ENCODE measurements at places on chromosomes 5 and 9.

- no peaks in the 10 kb centered on the region for H3K27me3 ChIP-seq
- peaks cover 7% of the 10 kb centered on the region for H3K4me1 ChIP-seq
- no peaks in the 10 kb centered on the region for H3K36me3 ChIP-seq
- no peak for DNase-seq
- no peak overlapping the region for H3K27ac ChIP-seq
Observed at GRCh38 chr9:136019681-136020060, 58.5 kb upstream of the UBAC1 start.

DNA sequence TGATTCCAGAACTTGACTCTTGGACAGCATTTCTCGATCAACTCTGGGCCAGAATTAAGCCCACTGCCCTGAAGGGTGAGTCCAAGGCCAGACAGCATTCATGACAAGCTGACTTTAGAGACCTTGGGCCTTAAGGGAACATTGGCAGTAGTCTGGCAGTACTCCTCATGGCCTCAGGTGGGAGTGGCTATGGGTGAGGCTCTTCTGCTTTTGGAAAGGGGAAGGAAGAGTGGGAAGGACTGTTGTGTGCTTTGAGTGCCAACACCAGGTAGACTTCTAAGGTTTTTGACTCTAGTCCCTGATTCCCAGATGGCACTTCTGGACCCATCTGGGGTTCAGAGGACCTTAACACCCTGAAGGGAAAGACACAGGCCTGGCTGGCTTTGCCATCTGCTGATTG is 530.4 kb downstream of the ACTL7B start:
- no peaks in the 10 kb centered on the region for H3K36me3 ChIP-seq
- H3K4me1 ChIP-seq, result no peaks in the 10 kb centered on the region
- no peak overlapping the region for H3K4me3 ChIP-seq

DNA sequence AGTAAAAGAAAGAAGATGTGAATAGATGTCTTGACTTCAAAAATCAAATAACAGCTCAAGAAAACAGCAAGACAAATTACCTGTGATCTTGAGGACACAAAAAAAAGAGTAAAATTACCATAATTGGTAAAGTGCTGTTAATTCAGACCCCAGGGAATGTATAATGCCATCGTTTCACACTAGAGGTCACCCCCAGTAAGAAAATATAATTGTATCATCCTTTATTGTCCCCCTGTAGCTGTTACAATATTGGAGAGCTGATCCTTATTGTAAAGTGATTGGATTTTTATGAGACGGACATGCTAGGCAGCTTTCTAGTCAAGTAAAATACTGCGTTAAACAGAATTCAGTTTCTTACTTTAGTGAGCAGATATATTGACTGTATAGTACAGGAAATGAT is 377.0 kb downstream of the TLE1 start:
- no peak overlapping the region for H3K27ac ChIP-seq
- no peaks in the 10 kb centered on the region for H3K27me3 ChIP-seq
- no peak overlapping the region for H3K4me3 ChIP-seq

- H3K4me1 ChIP-seq, result peaks cover 2% of the 10 kb centered on the region
- H3K27me3 ChIP-seq, result no peaks in the 10 kb centered on the region
- H3K36me3 ChIP-seq, result no peaks in the 10 kb centered on the region
Observed at GRCh38 chr5:54295651-54296276, 14.6 kb downstream of the ARL15 start.

GRCh38 chr5:177486256-177486655 is 11.1 kb downstream of the PDLIM7 start:
- H3K36me3 ChIP-seq, result peaks cover 13% of the 10 kb centered on the region
- no peaks in the 10 kb centered on the region for H3K27me3 ChIP-seq
- no peak for DNase-seq

DNA sequence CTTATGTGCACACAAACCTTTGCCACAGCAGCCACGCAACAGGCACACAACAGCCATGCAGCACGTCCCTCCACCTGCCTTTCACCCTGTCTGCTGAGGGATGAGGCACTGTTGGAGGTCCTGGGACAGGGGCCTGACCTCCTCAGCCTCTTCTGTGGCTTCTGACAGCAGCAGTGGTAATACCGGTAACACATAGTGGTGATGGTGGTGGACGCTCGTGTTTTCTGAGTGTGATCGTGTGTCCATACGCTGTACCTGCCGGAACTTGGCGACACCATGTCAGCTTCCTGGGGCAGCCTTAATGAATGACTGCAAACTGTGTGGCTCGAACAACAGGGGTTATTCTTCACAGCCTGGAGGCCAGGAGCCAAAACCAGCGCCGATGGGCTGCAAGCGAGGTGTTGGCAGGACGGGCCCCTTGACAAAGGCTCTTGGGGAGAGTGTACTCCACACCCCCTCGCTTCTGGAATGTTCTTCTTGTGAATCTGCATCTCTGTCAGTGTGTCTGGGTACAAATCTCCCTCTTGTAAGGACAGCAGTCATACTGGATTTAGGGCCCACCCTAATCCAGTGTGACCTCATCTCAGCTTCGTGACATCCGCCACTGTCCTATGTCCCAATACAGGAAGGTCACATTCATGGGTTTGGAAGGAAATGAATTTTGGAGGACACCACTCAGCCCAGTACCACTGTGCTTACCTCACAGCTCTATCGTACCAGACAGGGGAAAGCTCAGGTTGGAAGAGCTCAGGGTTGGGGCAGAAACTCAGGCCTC is 55.3 kb upstream of the EXOC3 start:
- no peak overlapping the region for H3K27ac ChIP-seq
- H3K36me3 ChIP-seq, result peaks cover 62% of the 10 kb centered on the region

DNA sequence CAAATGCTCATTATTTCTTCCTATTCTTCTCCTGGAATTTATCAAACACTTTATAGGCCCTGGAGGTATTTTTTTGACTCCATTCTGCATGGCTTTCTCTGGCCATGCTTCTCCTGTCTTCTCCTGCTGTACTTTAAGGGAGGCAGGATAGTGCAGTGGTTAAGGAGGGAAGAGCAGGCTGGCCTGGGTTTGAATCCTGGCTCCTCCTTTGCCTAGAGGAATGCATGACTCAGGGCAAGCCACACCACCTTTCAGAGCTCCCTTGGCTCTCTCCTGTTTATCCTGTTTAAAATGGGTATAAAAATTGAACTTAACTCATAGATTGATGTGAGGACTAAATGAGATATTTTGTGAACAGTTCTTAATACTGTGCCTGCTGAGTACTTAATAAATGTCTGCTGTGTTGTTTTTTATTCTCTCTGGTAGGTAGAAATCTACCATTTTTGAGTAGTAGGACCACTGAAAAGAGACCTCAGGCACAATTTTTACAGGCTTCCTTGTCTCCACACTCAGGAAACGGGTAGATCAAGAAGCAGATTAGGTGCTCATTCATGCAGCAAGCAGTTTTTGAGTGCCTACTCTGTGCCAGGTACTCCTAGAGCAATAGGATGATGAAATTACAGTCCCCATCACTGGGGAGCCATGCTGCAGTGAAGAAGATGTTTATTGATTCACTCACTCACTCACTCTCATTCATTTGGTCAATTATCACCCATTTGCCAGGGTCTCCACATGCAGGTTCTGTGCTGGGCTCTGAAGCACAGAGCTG is 32.7 kb upstream of the ARAP3 start:
- no peak overlapping the region for H3K4me3 ChIP-seq
- no peak overlapping the region for H3K27ac ChIP-seq
- no peaks in the 10 kb centered on the region for H3K36me3 ChIP-seq
- no peak for DNase-seq

DNA sequence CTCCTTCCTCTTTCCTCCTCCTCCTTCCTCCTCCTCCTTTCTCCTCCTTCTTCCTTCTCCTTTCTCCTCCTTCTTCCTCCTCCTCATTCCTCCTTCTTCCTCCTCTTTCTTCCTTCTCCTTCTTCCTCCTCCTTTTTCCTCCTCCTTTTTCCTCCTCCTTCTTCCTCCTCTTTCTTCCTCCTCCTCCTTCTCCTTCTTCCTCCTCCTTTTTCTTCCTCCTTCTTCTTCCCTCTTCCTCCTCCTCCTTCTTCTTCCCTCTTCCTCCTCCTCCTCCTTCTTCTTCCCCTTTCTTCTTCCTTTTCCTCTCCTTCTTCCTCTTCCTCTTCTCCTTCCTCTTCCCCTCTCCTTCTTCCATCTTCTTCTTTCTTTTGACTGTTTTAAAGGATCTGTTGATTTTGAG is 538.8 kb downstream of the TMEM38B start:
- H3K4me1 ChIP-seq, result no peaks in the 10 kb centered on the region
- H3K27me3 ChIP-seq, result no peaks in the 10 kb centered on the region
- DNase-seq, result no peak
- H3K27ac ChIP-seq, result no peak overlapping the region
- no peaks in the 10 kb centered on the region for H3K36me3 ChIP-seq

GRCh38 chr5:153463806-153464205 is 26.7 kb upstream of the GRIA1 start:
- no peak overlapping the region for H3K4me3 ChIP-seq
- H3K36me3 ChIP-seq, result no peaks in the 10 kb centered on the region
- no peaks in the 10 kb centered on the region for H3K27me3 ChIP-seq
- no peak overlapping the region for H3K27ac ChIP-seq

DNA sequence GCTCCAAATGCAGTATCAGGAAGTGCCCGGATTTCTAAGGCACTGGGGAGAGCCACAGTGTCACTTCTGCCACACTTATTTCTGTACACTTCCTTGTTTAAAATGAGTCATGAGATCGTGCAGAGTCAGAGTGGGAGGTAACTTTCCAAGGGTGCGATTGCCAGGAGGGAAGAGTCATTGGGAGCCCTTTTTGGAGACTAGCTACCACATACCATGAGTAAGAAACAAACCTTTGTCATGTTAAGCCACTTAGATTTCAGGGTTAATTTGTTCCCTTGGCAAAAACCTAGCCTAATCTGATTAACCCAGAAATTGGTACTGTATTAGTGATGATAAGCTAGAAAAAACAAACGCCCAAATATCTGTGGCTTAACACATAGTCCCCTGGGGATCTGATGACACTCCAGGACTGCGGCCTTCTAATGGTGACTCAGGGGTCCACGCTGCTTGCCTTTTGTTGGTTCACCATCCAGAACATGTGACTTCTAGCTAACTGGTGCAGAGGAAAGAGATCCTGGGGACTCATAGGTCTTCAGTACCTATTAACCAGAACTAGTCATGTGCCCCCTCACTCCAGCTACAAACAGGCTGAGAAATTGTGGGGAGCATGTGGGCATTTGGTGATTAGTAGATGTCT is 48.6 kb upstream of the TLE1 start:
- no peaks in the 10 kb centered on the region for H3K36me3 ChIP-seq
- H3K4me1 ChIP-seq, result no peaks in the 10 kb centered on the region
- DNase-seq, result no peak
- no peak overlapping the region for H3K27ac ChIP-seq

- no peak within 1 kb of the TSS for H3K4me3 ChIP-seq
- no peak for DNase-seq
- peak within 1 kb of the TSS; percentile 68 for H3K27ac ChIP-seq
- peaks cover 59% of the 10 kb centered on the region for H3K27me3 ChIP-seq
Observed at GRCh38 chr5:2751592-2752021, at the start of gene IRX2. IRX2 (minus strand) TSS chr5:2751677; CDS start chr5:2751413, 264 bp downstream.

GRCh38 chr9:125360601-125361000 is 99.0 kb downstream of the GAPVD1 start:
- DNase-seq, result no peak
- H3K4me1 ChIP-seq, result peaks cover 10% of the 10 kb centered on the region
- no peak overlapping the region for H3K27ac ChIP-seq
- peaks cover 38% of the 10 kb centered on the region for H3K36me3 ChIP-seq
- H3K4me3 ChIP-seq, result no peak overlapping the region

All from activated CD8-positive, alpha-beta memory T cell treated with anti-CD3 and anti-CD28 coated beads, Interleukin-2, amount 10 ng/mL, durations not matched to agents 7 days and 5 days (primary cell).